ENCODE measurements at places on chromosomes 16 and 17.

DNA sequence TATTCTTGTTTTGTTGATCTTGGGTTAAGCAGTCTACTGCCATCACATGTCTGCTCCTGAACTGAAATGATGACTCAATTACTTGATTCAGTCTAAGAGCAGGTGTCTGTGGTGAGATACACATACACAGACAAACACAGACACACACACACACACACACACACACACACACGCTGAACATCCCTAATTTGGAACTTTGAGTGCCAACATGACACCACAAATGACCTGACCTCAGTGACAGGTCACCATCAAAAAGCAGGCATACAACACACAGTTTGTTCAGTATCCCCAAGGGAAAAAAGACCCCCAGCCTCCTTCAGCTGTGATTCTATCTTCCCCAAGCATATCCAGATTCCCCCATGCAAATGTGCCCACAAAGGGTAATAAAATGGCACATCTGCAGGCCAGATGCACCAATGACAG lies 130.1 kb upstream of the TMEM97 start:
- no peak for DNase-seq

DNA sequence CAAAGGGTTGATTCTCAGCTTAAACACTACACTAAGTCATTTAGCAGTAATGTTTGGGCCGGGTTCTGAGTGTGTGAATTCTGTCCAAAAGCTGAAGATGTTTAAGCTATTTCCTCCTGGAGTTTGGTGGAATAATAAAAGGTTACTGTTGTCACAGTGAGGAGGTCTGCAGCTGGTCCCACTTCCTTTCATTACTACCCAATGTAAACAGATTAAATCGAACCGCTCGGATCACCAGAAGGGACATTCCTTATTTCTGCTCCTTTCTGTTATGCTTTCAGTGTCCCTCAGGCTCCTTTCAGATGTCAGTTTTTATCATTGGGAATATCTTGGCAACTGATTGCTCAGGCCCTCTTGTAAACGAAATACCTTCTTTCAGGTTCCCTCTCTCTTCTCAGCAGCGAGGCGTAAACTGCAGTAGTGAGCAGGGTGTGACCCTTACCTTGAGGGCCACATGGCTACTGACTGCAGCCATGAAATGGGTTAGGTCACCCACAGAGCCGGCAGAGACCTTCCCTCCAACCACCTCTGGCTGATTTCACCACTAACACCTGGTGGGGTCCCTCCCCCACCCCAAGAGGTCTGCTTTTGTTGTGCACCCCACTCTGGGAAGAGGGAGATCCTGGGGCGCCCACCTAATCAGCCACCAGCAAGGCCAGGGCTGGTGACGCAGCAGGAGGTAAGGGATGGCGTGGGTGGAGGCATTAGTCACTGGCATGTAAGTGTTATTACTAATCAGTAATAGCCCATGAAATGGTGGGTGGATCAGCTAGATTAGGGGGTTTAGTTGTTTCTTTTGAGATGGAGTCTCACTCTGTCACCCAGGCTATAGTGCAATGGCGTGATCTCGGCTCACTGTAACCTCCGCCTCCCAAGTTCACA lies 117.6 kb downstream of the VPS53 start:
- peak; percentile 69 for DNase-seq

DNA sequence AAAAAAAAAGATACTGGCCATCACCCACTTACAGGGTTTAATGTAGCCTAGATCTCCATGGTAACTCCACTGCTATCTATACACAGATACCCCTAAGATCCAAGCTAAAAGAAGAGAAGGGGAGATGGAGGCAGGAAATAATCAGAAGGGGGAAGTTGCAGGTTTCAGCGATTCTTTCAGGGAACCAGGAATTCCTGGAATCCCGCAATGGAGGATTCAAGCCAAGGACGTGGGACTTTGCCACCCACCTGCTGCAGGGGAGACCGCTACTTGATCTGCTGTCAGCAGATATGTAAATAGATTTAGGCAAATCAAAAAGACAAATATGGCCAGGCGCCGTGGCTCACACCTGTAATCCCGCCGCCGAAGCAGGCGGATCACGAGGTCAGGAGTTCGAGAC lies 121.1 kb downstream of the AIPL1 start:
- DNase-seq, result no peak

DNA sequence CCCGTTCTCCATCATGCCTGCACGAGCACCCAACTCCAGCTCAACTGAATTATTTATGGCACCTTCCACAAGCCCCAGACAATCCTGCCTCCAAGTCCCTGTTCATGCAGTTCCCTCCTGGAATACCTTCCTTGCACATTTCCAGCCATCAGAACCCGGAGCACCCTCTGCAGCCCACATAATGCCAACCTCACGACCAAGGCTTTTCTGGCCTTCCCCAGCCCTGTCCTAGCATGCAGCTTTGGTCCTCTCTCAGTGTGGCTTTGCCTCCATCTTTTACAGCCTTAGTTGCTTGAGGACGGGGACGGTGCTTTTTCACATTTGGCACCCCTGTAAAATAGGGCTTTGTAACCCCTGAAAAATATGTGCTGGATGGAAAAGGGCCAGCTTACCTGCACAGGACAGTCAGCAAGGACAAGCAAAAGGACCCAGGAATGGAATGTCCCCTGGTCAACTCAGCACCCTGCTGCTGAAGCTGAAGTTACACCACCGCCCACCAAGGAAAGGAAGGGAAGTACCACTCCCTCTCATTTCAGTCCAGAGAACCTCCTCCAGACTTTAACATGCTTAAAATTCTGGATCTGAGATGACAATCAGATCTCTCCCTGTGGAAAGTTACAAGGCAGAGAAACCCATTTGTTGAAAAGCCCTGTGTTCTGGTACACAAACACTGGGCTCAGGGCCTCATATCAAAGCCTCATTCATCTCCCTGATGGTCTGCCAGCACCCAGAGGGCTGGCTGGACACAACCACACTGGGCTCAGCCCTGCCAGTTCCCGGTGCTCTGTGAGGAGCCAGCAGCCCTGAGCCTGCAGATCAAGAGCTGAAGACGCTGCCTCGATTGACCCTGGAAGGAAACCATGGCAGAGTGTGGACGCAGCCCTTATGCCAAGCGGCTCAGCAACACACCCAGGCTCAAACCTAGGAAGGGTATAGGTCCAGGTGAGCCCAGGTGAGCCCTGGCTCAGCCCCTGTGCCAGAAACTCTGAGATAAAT lies 2.9 kb downstream of the SLC39A11 start:
- DNase-seq, result no peak

DNA sequence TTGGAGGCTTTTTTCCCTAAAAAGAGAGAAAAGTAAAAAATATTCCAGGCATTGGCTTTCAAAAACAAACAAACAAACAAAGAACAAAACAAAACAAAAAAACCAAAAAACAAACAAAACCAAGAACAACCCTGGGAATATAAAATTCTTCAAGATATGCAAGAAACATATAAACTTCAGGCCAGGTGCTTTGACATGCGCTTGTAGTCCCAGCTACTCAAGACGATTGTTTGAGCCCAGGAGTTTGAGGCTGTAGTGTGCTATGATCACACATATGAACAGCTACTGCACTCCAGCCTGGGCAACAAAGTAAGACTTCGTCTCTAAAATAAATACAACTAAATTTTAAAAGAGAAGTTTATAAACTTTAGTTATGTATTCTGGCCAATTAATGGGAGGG lies 52.5 kb upstream of the TEX2 start:
- no peak for DNase-seq

- no peak for DNase-seq
These were observed 43.1 kb downstream of the TBX4 start for GRCh38 chr17:61495161-61495857.

- DNase-seq, result peak; percentile 71
These were observed 6.4 kb upstream of the GGT6 start for GRCh38 chr17:4566785-4567184.

- DNase-seq, result no peak
These were observed 17.2 kb downstream of the USP31 start for GRCh38 chr16:23131931-23132621.

DNA sequence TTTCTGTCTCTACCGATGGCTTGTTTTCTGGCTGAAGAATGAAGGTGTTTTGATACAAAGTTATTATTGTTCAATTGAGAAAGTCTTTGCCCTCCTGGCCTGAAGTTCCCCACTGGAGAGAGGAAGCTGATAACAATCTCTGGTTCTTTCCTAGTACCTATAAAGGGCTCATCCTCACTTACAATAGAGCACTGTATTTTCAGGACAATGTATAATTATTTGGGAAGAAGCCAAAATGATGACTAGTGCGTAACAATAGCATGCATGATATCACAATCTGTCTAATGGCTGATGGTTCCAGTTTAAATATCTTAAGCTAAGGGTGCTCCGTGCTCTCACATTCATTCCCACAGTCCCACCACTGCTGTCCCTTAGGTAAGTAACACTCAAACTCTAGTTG lies 230.7 kb downstream of the IRX3 start:
- no peak for DNase-seq

DNA sequence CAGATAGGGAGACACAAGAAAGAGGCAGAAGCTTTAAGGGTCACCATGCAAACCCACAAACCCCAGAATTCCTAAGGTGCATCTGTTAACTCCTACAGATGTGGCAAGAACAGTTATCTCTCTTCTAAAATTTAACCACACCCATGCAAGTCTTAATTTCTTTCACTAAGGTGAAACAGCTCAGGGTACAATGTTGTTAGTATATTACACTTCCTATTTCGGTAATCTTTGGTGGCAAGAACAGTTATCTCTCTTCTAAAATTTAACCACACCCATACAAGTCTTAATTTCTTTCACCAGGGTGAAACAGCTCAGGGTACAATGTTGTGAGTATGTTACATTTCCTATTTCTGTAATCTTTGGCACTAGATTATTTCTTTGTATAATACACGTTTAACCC lies 6.6 kb downstream of the CCL23 start:
- no peak for DNase-seq

DNA sequence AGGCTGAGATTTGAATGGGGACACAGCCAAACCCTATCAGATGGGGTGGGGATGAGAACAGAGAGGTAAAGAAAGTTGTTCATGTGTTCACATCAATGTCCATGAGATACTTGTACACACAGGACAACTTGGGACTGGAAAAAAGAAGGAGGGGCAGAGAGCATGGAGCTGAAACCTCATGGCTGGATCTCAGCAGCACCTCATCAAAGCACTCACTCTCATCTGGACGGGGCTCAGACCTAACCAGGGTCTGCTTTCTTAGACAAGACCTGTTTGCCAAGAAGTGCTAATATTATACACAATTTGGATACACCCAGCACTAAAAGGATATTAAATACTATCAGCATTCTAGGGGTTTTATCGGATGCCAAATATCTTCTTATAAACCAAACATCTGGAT lies 399.8 kb downstream of the SLC39A11 start:
- no peak for DNase-seq

- peak; percentile 64 for DNase-seq
These were observed 3.6 kb downstream of the ADCY7 start for GRCh38 chr16:50269769-50270509.

GRCh38 chr17:9064311-9064834 lies 43.1 kb downstream of the NTN1 start:
- no peak for DNase-seq

- DNase-seq, result no peak
These were observed 16.0 kb downstream of the OMG start for GRCh38 chr17:31281061-31281460.

- DNase-seq, result peak; percentile 4
These were observed 35.7 kb upstream of the METTL9 start for GRCh38 chr16:21563676-21564075.

GRCh38 chr17:32516940-32517701 lies 30.3 kb downstream of the CDK5R1 start:
- no peak for DNase-seq

- peak; percentile 5 for DNase-seq
These were observed 219.7 kb downstream of the GSG1L start for GRCh38 chr16:27843800-27844199.

DNA sequence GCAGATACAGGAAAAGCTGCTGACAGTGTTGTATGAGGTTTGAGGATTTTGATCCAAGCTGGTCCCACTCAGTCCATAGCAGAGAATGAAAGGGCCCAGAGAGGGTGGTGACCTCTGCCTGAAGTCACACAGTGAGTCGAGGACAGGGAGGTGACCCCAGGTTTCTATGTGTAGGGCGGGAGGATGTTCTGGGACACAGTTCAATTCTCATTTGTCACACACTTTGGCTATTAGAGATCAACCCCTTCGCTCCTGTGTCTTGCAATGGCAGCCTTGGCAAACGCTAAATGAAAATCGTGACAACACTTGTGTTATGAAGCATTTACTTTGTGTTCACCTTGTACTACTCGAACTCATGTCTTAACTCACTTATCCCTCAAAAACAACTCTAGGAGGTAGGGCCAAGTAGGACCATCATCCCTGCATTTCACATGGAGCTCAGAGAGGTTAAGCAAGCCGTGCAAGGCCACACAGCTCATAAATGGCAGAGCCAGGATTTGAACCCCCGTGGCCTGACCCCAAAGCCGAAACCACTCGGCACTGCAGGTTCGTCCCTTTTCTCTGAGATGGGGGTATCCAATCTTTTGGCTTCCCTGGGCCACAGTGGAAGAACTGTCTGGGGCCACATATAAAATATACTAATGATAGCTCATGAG lies 10.2 kb downstream of the DEXI start:
- no peak for DNase-seq

GRCh38 chr17:17959520-17960361 lies 12.5 kb downstream of the TOM1L2 start:
- no peak for DNase-seq
